Stimulated activated CD4-positive, alpha-beta T cell treated with anti-CD3 and anti-CD28 coated beads, TNF-alpha, amount 100 ng/mL, for 48 hours (primary cell): ENCODE measurements at places on chromosomes 4 and X.

DNA sequence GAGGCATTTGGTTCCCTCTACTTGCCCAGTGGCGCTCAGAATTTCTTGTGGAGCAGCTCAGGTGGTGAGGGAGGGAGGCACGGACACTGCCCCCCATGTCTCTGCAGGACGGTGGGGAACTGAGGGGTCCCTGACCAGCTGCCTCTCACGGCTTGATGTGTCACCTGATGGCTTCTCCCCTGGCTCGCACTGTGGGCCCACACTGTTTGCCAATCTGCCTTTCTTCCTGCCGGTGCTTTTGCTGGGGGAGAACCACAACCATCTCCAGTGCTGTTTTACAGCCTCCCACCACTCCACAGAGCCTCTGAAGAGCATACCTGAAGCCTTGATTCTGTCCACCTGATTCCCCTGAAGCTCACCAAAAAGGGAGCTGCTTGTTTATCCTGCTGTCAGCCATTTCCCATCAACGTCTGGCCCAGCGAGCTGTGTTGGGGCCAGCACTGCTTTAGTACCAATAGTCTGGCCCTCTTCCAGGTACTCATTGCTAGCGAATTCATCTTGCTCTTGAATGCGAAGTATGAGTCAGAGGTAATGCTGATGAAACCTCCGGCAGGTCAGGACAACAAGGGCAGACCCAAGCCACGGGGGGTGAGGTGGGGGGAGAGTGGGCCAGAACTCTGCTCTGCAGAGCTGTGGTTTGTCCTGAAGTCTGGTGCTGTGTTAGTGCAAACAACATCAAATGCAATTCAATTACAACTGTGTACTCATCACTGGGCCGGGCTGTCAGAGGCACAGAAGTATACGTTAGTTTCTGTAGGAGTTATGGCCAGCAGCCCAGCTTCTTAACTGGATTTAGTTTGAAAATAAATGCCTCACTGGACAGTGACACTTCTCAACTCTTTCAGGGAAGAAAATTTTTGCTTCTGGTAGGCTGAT, 208.3 kb upstream of the JADE1 start:
- DNase-seq: no peak

- DNase-seq: no peak
Measured at GRCh38 chr4:104549736-104550135, 55.0 kb upstream of the CXXC4 start.

GRCh38 chr4:85788604-85789003, 313.7 kb downstream of the ARHGAP24 start:
- DNase-seq: no peak

DNA sequence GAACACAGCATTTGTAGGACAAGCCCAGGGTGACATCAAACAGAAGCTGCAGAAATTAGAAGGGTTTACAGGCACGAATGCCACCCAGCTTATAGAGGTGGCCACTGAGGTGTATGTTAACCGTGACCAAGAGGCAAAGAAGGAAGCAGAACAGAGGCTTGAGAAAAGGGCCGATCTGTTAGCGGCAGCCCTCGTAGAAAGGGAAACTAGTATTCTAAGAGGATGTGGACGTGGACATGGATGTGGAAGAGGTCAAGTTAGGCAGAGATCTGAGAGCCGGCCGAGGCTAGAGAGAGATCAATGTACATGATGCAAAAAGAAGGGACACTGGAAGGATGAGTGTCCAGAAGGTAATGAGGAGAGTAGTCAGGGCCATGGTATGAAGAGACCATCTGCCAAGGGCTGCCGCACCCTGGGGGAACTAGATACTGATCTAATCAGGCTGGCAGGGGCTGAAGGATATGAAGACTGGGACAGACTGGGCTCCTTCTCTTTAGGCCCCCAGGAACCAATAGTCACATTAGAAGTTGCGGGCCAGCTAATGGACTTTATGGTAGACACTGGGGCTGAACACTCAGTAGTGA, 27.5 kb downstream of the LIAS start:
- DNase-seq: no peak

DNA sequence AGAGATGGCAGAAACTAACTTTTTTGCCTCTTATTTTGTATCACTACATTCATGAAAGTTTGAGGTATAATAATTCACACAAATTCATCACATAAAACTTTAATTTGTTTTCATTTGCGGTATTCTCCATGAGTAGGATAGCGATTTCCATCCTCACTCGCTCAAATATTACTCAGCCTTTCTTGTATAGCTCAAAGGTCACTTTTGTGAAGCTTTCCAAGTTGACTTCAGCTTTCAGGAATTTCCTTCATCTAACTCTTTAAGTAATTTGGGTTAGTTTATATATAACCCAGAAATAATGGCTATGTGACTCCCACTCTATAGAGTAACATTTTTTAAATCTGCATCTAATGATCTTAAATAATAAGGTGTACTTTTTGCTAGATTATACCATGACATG, 314.4 kb downstream of the IL1RAPL1 start:
- DNase-seq: no peak

- DNase-seq: no peak
Measured at GRCh38 chrX:133913658-133914388, 71.6 kb downstream of the GPC3 start.

DNA sequence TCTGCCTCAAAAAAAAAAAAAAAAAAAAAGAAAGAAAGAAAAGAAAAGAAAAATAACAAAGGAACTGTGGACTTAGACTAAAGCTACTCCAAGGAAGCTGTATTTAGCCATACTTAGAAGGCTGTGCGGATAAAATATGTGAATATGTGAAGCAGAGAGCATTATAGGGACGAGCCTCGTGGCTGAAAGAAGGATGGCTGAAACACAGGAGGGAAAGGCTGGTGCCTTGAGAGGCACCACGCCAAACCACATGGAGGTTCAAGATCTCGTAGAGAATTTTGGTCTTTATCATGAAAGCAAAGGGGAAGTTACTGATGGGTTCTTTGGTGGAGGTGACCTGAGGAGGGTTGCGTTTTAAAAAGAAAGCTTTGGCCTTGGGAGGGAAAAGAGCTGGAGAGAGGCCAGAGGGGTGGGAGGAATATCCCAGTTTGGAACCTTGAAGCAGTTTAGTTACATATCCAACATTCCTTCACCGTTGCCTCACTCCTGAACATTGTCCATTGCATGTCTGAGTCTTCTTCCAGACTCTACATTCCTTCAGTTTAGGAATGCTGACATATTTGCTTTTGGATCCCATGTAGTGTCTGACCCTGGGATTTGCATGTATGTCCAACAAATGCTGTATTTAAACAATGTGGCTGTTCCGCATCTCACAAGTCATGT, 82.5 kb downstream of the CPE start:
- DNase-seq: no peak
